ENCODE measurements at places on chromosomes 3 and 15.

DNA sequence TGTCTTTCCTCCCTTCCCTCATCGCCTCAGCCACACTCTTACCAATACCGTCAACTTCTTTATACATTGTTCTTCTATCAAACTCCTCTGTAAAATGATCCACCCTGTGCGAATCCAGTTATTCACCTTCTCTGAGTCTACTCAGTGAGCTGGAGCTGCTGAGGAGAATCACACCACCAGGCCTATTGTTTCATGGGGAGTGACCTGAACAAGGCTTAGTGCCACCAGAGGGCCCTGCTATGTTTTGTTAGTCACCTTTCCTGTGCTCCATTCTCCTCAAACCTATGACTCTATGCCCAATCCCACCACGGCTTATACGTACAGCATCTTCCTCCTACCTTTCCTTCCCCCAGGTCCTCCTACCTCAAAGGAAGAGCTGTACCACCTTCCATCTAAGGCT is 50.4 kb upstream of the MED12L start:
- DNase-seq: no peak

DNA sequence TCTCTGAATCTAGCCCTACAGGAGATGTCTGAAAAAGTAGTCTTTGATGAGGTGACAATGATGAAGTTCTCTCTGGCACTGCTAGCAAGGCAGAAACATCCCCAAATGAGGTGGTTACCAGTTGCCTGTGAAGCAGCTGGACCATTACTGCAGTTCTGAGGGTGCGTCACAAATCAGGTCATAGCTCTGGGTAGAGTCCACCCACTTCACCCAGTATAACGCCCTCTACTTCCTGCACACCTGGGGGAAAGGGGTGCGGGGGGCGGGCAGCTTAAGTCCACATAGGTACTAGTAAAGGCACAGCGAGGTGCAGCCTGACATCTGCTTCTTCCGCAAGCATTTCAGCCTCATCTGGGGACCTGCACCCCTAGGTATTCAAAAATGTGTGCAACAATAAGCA is 13.4 kb upstream of the SATB1 start:
- no peak for DNase-seq

DNA sequence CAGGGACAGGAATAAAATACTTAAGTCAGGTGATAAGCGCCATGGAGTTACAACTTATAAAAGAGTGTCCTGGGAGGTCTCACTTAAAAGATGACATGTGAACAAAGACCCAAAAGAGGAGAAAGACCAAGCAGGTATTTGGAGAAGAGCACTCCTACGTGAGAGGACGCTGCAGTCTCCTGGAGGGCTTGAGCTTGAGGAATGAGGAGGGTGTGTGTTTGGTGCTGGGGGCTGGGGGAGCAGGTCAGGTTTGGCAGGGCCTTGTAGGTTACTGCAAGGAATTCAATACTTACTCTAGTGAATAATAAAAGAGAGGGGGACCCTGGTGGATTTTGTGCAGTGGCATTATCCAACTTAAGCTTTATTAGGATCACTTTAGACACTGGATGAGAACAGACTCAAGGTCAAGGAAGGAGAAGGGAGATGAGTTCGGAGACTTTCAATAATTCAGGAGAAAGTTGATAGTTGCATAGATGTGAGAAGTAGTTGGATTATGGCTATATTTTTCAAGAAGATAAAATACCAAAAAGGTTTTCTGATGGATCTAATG is 32.4 kb downstream of the TNIK start:
- no peak for DNase-seq

DNA sequence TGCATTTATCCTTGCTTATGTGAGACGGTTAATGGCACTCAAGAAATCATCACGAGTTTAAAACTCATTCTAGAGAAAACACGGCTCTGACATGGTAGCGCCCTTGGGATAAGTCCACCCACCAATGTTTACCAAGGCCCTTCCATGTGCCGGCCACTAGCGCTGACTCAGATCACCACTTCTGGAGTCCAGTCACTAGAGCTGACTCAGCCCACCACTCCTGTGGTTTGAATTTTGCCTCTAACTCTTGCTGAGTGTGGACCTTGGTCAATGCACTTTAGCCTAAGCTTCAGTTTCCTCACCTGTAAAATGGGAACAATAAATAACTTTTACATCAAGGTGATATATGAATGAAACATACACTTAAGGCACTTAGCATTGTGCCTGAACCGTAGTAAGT is 358.4 kb upstream of the PROK2 start:
- DNase-seq: no peak

DNA sequence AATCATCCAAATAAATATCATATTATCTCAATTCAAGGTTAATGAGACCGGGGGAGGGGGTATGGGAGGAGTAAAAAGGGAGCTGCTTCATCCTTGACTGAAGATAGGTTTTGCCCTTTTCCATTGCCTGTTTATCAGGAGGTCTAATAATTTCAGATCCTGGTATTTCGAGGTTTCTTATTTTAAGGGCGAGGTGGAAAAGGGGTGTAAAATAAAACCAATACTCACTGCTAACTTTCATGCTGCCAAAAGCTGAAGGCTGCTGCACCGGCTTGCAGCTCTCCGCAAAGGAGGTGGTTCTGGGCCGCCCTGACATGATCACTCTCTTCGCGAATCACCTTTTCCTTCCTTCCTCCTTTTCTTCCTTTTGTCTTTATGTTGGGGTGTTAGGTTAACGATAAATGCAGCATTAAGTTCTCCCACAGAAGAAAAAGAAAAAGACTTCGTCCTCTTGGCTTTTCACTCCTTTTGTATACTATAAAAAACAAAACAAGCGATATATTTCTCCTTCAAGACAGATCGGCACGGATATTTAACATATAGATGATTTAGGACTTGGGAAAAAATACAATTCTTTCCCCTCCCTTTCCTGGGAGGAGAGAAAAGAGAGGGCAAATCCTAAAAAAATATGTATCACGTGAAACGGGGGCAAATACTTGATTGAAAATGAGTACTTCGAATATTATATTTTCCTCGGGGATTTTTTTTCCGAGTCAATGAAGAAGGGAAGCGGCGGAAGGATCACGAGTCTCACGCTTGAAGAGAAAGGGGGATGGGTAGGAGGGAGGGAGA is 932 bp downstream of the GSK3B start:
- no peak for DNase-seq

DNA sequence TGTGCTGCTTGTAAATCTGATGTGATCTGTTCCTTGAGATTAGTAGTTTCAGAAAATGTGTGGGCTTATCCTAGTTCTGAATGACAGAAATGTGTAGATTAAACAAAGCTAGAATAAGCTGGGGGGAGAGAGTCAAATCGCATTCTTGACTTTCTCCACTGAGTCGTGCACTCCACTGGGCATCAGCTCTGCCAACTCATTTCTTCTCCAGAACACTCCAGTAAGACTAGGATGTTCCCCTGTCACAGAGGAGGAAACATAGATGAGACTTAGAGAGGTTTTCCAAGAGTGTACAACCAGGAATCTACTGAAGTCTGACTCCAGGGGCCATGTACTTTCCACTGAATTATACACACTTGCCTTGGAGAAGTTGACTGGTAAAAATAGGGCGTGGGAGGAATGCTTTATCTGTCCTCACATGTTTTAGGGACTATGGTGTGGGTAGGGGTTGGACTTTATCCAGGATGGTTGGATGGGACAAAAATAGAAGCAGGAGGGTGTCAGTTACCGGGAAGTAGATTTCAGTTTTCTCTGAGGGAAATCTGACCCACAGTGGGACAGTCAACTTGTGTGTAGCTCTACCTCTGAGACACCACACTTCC is 298.2 kb downstream of the UBE2E2 start:
- DNase-seq: no peak

DNA sequence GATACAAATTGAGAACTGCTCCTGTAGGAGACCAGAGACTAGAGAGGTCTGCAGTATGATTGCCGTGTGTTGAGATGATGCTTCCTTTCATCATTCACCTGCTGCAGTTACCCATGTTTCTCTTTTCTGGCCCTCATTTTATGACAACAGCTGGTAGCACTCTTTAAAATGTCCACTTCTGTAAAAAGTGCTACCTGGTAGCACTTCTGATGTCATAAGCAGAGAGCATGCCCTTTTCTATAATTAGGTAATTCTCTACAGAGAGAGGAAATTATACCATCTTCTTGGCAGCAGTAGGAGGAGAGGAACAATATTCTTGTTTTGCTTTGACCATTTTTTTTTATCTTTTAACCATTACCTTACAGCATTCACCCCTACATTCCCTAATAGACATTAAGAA is 123.8 kb downstream of the PPM1L start:
- DNase-seq: no peak

DNA sequence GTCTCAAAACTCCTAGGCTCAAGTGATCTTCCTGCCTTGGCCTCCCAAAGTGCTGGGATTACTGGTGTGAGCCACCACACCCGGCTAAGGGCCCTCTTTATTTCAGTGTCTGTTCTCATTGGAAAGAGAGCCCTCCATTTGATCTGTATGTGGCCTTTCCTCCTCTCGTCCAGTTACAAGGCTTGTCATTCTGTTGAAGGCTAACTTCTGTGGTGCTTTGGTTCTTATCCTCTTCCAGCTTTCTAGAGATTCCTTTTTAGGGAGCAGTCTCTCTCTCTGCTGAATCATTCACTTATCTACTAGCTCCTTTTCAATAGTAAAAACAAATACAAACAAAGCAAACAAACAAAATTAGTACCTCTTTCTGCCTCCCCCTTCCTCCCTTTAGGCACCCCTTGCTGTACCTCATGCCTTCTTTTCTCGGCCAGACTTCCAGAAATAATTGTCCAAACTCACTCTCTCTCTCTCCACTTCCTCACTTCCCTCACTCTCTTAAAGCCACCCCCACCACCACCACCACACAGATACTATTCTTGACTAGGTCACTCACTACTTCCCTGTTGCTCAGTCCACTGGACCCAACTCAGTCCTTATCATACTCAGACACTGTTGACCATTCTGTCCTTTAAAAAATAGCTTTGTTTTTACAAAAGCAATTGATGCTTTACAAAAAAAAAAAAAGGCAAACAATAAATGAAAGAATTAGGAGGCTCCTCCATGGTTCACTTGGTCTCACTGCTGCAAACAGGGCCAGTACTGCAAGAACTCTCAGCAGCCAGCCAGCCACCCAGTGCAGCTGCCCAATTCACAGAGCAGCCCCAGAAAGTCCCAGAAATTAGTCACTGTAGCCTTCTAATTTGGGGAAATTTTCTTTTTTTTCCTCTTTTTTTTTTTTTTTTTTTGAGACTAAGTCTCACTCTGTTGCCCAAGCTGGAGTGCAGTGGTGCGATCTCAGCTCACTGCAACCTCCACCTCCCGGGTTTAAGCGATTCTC is 31.7 kb upstream of the RAB11A start:
- no peak for DNase-seq

DNA sequence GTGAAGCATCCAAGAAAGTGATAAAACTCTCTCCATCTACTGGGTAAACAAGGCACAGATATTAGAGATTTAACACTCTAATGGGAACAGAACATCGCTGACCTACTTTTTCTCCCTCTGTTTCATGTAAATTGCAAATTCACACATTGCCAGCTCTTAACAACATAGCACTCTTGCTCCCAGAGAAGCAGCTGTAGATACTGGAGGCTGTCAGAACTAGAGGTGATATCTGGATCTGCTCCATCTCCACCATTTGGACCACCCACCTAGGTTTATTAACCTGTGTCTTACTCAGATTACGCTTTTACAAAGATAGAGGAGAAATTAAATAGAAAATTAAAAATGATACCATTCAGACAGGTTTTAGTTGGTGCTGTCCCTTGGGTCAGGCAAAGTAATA is 289.1 kb upstream of the CRBN start:
- no peak for DNase-seq

DNA sequence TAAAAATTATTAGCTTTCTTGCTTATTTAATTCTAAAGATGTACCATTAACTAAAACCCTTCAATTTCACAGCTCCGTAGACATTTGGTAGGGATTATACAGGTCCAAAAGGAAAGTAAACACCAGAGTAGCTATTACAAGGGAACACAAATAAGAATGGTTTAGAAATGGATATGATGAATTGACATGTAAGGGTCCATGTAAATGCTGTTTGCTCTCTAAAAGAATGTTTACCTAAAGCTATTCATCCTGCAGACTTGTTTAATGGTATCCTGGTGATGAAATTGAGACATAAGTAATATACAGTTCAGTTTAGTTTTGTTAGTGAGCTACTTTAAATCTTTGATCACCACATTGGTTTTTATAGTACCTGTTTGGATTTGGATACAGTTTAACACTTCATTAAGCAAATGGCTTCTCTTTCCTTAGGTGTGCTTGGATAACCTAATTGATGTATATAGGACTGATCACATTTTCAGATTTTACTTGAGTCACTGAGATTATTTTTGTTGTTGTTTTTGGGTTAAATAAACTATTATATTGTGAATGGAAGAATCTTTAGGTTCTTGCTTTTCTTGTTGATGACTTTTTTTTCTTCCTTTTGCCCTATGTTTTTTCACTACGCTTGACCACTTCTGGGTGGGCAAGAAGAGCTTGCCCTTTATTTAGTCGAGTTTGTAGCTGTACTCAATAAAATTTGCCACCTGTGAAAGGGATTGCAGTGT is 115.4 kb downstream of the TCF12 start:
- DNase-seq: no peak

DNA sequence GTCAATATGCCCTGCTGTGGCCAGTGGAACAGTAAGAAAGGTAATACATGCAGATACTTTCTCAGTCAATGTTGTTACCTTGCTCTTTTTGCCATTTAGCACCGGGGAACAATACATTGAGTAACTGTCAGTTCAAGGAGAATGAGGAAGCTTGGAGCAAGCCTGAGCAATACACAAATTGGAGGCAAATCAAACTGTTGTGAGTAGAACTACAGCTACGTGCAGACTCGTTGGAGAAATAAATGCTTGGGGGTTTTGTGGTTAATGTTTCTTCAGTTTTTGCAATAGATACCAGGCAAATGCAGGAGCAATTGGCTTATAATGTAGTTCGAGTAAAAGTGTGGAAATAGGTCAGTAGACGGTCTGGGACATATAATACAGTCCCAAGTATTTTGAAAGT is 587.3 kb upstream of the ROBO1 start:
- DNase-seq: no peak

DNA sequence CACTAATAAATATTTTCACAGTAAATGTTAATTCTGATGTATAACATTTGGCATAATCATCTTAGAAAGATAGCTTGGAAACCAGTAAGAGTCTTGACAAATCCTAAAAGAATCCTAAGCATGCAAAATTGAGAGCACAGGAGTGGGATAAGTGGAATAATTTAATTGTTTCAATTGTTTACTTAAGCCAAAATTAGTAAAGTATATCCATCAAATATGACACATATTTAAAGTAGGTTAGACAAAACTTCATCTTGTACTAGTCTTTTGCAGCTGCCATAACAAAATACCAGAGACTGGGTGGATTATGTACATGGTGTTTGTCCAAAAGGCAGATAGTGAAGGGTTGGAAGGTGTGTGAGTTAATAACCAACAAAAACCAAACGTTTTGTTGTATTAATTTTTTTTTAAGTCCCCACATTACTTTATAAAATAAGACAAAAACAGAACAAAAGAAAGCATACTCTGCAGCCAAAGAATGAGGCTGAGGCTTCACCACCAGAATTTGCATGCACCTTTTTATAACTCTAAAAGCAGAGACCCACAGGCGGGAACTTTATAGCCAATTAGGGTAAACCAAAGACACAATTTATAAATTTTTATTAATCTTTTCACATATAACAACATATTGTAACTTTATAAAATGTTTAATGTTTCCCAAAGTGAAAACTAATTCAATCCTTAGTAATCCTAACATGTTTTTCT is 41.9 kb upstream of the CD200R1L start:
- DNase-seq: no peak
